ENCODE measurements at places on chromosomes 6 and 20.

- no peak for DNase-seq
Observed at GRCh38 chr20:43681991-43682410, 15.1 kb downstream of the MYBL2 start.

DNA sequence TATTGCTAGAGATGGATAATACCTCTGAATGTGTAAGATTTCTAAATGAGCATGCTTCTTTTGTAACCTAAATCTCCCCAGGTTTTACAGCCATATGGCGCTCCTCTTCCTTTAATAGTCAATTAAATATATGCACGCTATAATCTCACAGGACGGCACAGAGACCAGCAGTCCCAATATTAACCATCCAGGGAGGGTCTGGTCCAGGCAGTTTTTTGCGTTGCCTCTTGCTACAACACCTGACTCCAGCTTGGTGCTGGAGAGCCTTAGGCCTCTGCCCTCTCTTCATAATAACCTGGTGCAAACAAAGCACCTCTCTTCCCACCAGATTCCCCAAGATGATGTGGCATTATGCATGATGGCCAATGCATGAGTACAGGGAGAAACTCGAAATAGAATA, 183.4 kb downstream of the LY86 start:
- no peak for DNase-seq

- DNase-seq = no peak
Observed at GRCh38 chr6:32163559-32164258, 686 bp upstream of the EGFL8 start.

- DNase-seq = no peak
Observed at GRCh38 chr6:150981669-150982068, 116.2 kb downstream of the MTHFD1L start.

DNA sequence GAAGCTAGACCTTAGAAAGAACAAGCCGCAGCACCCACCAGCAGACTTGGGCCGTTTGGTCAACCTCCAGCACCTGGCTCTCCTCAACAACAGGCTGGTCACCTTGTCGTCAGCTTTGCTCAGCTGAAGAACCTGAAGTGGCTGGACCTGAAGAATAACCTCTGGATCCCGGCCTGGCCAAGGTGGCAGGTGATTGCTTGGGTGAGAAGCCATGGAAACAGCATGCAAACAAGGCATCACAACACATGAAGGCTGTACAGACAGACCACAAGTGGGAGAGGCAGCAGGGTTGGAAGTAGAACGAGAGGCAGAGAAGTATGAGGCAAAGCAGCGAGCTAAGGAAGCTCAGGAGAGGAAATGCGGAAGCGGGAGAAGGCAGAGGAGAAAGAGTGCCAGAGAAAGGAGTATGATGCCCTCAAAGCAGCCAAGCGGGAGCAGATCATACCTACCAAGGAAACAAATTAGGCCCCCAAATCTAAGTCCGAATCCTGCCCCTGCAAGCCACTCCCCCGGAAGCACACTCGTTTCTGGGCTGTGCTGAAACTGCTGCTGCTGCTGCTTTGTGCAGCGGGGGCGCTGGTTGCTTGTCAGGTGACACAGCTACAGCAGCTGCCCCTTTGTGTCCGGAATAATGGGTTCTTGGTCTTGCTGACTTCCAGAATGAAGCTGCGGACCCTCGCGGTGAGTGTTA, 121.6 kb upstream of the LGSN start:
- DNase-seq = no peak

GRCh38 chr6:119493980-119494379, 144.4 kb upstream of the MAN1A1 start:
- no peak for DNase-seq

DNA sequence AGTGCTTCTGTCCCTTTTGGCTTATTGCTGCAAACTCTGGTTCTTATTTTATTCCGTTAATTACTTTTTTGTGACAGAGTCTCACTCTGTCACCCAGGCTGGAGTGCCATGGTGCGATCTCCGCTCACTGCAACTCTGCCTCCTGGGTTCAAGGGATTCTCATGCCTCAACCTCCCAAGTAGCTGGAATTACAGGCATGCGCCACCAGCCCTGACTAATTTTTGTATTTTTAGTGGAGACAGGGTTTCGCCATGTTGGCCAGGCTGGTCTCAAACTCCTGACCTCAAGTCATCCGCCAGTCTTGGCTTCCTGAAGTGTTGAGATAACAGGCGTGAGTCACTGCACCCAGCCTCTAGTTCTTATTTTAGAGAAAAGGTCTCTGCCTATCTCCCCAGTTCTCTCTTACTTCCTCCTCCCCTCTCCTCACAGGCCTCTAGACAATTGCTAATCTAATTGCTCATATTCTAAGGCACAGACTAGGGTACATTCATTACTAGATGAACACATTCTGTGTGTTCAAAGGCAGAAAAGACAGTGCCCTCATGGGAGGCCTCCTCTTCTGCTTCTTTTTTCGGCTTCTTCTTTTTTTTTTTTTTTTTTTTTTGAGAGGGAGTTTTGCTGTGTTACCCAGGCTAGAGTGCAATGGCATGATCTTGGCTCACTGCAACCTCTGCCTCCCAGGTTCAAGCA, 27.0 kb downstream of the EDEM2 start:
- peak; percentile 26 for DNase-seq

DNA sequence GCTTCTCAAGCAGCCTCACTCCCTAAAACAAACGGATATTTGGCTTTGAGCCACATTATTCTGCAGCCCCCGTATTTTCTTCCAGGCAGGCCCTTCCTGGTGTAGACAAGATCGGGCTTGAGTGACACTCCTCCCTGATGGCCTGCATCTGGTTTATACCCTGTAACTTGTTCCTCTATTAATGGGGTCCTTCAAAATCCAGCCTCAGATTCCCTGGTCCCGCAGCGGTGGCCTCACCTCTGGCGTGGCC, 375 bp upstream of the TMEM14C start:
- no peak for DNase-seq

- no peak for DNase-seq
Observed at GRCh38 chr20:4176187-4176586, 160.8 kb upstream of the RNF24 start.

DNA sequence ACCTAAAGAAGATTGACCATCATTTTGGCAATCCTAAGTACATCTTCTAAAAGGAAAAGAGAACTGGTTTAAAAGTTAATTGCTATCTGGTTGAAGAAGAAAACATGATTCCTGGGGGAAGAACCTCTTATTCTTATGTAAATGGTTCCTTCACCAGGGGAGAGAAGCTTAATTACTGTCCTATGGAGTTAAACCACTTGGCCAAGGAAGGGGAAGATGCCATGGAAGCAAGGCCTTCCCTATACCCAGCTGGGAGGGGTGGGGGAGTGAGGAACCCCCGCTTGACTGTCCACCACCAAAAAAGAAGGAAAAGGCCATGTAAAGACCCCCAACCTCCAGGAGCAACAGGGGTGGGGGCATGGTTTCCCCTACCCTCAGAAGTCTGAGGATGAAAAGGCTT, 962.1 kb downstream of the GRIK2 start:
- no peak for DNase-seq

- DNase-seq = no peak
Observed at GRCh38 chr6:47126647-47127391, 84.7 kb upstream of the ADGRF1 start.

DNA sequence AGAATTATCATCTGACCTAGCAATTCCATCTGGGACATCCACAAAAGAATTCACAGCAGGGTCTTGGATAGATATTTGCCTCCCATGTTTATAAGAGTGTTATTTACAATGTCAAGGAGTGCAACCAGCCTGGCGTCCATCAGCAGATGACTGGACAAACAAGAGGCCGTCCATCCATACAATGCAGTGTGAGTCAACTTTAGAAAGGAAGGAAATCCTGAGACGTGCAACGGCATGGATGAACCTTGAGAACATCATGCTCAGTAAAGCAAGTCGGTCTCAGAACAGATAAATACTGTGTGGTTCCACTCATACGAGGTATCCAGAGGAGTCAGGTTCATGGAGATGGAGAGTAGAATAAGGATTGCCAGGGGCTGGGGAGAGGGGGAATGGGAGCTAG, 46.4 kb downstream of the FOXF2 start:
- no peak for DNase-seq

DNA sequence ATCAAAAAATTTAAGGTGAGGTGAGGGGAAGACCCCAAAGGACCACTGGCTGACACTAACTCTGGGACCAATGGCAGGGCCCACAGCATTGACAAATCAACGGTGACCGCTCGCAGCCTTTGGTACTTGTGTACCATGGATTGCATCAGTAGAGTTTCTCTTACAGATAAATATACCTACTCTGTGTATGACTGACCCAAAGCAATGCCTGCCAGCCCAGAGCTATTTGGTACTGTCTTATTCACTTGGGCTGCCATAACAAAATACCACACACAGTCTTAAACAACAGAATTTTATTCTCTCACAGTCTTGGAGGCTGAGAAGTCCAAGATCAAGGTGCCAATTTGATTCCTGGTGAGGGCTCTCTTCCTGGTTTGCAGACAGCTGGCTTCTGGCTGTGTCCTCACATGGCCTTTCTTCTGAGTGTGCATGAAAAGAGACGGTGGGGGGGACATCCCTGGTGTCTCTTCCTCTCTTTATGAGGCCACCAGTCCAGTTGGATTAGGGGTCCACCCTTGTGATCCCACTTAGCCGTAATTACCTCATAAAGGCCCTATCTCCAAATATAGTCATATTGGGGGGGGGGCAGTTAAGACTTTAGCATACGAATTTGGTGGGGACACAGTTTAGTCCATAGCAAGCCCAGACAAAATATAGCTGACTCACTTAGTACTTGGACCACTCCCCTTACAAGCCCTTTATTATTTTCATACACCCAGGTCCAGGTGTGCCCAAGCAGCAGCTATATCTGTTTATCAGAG, 336.3 kb downstream of the CD83 start:
- no peak for DNase-seq

- DNase-seq = peak; percentile 78
Observed at GRCh38 chr20:32480371-32481241, 104.5 kb downstream of the NOL4L start.

- no peak for DNase-seq
Observed at GRCh38 chr6:116291701-116292396, 12.1 kb upstream of the TSPYL1 start.

DNA sequence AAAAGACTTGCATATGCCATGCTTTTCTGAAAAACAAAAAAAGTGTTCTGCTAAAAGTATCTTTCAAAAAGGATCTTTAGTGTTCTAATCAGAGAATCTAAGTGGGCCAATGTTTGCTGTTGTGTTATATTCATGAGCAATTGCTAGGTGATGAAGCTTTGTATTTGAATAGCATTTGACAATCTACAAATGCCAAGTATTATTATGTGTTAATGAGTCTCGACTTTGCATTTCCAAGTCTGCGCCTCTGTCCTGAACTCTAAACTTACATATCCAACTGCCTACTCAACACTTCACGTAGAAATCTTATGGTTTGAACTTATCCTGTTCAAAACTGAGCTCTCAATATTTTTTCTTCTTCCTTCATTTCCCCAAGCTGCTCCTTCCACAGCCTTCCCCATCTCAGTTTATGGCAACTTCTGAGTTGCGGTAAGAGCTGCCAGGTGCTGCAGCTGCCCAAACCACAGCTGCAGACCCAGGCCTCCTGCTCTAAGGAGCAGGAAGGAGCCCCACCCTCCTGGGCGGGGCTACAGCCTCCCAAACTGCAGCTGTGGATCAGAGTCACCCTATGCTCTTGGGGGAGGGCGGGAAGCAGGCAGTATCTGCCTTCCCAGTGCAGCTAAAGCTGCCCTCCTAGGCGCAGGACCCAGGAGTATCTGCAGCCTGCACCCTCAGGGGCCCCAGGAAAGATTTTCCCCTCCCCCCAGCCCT, 16.7 kb upstream of the MAK start:
- no peak for DNase-seq

DNA sequence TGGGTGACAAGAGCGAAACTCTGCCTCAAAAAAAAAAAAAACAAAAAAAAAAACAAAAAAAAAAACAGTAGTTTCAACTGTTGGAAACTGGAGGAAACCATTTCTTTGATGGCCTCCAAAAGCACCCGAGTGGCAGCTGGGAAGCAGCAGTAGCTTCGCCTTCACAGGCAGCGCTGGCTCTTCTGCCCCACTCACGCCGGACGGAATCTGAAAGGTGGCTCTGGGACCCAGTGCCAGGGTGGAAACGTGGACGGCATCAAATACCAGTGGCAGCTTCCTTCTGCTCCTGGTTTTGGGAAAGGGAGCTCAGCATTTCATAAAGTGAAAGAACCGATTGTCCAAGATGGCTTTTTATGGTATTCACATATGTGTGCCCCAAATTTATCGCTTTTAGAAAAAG, 159.4 kb downstream of the SMOC2 start:
- DNase-seq = no peak

- no peak for DNase-seq
Observed at GRCh38 chr6:31065556-31065955, 46.8 kb downstream of the C6orf15 start.

GRCh38 chr6:125746731-125747588, 2.5 kb upstream of the HEY2 start:
- no peak for DNase-seq

GRCh38 chr6:152701863-152702401, 4.2 kb downstream of the MYCT1 start:
- no peak for DNase-seq

DNA sequence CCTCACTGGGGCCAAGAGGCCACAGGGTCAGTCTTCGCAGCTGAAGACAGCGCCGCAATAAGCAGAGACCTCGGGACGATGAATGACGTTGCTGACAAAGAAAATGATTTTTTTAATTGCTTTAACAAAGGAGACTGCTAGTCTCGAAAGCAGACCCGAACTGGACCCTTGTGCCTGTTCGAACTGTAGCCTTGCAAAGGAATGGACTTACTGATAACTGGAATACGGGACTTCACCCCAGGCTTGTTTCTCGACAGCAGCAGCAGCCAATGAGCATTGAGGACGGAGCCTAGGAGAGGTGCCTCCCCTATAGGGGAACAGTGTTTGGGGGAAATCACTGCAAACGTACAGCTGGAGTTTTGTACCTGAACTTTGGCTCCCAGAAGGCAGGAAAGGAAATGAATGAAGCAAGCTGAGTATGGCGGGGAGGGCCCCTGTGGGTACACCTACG, 1.3 kb upstream of the TAF4 start:
- DNase-seq = peak; percentile 47

GRCh38 chr6:98146656-98147055, 687.7 kb upstream of the POU3F2 start:
- DNase-seq = no peak

- DNase-seq = no peak
Observed at GRCh38 chr6:79403563-79403962, 133.7 kb downstream of the LCA5 start.

- no peak for DNase-seq
Observed at GRCh38 chr6:389622-390021, 1.9 kb upstream of the IRF4 start.

DNA sequence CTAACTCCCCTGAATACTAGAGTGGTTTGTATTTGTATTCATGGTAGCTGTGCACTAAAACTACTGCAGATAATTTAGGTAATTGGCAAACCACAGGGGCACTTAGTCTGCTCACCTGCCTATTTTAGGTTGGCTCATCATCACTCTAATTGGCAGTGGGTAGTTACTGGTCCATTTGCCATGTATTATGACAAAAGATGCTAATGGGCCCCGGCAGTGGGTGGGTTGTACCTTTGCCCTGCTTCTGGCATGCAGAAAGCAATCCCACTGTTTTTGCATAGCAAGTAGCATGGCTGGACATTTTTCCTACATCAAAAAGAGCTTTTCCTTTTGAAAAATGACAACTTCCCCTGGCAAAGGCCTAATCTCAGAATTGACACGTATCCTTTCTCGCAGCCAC, 741.4 kb upstream of the MAP3K7 start:
- DNase-seq = no peak
